Stimulated activated naive CD8-positive, alpha-beta T cell treated with anti-CD3 and anti-CD28 coated beads, Interleukin-15, Interleukin-2, amounts not matched to agents 100 U/mL and 50 U/mL, for 24 hours (primary cell): ENCODE measurements at places on chromosomes 13 and 19.

DNA sequence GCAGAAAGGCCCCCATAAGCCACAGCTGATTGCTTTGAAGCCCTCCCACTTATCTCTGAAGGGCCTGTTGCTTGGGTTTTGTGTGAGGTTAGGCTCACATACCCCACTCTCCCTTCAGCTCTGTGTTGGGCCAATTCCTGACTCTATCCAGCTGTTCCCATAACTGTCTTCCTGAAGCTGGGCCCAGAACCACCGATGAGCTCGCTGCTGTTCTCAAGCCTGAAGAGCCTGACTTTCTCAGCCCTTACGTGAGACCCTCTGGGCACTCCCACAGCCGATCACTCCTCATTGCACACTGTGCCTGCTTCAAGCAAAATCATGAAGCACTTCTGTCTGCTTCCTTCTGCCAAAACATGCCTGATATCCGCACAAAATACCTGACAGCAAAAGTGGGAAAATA lies 124.1 kb downstream of the CRYL1 start:
- no peak for DNase-seq

DNA sequence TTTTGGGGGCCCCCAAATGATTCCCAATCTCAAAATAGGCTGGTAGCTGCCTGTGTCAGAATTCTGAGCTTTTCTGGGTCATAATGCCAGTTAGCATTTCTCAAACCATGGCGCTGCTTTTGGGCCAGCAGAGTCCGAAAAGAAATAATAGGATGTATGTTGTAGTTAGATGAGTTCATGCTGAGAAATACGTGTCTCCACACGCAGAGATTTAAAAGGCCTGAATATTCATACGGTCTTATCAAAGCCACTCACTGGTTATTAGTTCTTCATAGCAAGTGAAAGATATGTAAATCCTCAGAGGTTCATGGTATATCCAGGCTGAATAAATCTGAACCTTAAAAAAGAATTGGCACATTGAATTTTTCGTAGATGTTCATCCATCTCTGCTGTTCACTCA lies 124.5 kb downstream of the SHISA2 start:
- DNase-seq = no peak

DNA sequence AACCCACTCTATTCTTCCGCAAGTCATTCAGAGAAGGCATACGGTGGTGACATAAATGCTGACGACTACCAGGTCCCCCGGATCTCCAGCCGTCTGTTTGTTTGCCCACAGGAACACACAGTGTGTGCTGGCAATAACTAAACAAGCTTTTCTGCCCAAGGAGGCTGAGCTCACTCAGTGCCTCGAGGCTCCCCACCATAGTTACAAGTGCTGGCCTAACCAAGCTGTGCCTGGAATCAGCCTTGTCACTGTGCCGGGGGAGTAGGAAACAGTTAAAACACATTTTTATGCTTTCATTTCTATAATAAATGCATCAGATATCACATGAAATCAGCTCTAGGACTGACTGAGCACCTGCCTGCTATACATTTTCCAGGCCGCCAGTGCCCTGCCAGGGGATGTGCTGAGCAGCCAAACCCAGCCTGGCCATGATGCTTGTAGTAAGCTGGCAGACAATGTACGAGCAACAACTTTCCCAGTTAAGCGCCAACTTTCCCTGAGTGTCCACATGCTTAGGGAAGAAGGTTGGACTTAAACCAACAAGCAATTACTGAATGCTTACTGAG lies 28.1 kb downstream of the BRD4 start:
- peak; percentile 32 for DNase-seq

DNA sequence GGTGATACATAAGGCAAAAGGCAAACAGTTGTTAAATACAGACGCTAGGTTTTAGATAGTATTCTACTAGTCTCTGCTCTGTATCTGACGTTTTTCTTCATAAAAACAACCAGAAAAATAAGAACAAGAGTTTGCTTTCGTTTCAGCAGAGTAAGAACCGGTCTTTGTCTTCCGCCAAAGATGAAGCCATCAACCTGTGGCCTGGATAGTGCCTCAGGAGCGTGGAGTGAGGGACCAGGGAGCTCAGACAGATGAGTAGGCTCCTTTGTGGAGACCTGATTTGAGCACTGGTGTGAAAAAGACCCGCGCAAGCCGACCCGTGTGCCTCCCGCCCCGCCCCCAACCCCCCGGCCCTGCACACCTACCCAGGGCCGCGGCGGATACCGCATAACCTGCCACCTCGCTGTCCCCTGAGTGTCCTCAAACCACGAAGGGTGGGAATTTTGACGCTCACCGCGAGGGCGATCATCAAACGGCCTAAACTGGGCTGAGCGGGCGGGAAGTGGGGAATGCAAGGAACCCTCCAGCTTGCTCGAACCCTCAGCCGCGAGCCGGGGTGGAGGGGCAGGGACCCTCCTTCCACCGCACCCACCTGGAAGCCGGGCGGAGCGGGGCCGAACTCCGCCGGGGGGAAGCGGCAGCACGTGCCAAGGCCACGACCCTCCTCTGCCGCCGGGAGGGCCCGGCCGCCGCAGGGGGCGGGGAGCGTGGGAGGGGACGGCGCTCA lies 866 bp upstream of the LMO7 start:
- DNase-seq = no peak

- peak; percentile 82 for DNase-seq
Measured at GRCh38 chr13:108915634-108916512, 286.5 kb downstream of the MYO16 start.

DNA sequence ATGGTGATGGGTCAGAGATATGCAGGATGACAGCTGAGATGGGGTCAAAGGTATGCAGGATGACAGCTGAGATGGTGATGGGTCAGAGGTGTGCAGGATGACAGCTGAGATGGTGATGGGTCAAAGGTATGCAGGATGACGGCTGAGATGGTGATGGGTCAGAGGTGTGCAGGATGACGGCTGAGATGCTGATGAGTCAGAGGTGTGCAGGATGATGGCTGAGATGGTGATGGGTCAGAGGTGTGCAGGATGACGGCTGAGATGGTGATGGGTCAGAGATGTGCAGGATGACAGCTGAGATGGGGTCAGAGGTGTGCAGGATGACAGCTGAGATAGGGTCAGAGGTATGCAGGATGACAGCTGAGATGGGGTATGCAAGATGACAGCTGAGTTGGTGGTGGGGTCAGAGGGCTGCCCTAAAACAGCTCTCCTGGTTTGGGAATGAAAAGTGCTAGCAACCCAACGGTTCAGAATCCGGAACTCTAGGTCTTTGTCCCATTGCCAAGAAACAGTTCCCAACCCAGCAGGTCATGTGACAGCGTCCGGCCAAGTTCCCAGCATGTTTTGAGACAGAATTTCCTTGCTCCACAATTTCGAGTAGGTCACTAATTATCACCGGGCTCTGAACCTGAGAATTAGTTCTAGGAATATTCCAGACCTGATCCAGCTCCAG lies 3.2 kb downstream of the SELENOW start:
- no peak for DNase-seq

DNA sequence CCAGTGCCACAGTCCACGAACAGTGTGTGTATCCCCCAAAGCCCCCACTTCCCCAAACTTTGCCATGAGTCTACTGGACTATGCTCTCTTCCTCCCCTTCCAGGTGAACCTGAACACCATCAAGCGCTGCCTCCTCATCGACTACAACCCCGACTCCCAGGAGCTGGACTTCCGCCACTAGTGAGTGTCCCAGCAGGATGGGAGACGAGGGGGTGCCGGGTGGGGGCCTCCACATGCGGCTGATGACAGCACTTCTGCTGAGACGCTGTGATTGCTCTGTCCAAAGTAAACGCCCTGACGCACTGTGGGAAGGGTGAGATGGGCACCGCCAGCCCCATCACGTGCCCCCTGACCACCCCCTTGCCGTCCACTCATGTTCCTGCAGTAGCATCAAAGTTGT lies 2.0 kb upstream of the P2RY11 start:
- DNase-seq = no peak

GRCh38 chr19:38699647-38700349 lies 44.5 kb downstream of the CAPN12 start:
- DNase-seq = no peak

GRCh38 chr13:40017662-40018262 lies 362.3 kb downstream of the COG6 start:
- no peak for DNase-seq

- no peak for DNase-seq
Measured at GRCh38 chr19:40286971-40287421, 1.9 kb upstream of the AKT2 start.

DNA sequence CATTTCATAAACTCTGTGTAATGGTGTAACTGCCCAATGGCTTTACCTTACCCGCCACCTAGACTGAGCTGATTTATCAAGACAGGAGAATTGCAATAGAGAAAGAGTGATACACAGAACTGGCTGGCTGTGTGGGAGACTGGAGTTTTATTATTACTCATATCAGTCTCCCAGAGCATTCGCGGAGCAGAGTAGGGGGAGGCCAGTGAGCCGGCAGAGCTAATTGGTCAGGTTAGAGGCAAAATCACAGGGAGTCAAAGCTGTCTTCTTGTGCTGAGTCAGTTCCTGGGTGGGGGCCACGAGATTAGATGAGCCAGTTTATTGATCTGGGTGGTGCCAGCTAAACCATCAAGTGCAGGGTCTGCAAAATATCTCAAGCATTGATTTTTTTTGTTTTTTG lies 23.4 kb upstream of the SLITRK1 start:
- no peak for DNase-seq

- no peak for DNase-seq
Measured at GRCh38 chr13:112172017-112172416, 105.1 kb downstream of the SOX1 start.

- DNase-seq = no peak
Measured at GRCh38 chr13:50089633-50090032, 74.4 kb downstream of the KCNRG start.

DNA sequence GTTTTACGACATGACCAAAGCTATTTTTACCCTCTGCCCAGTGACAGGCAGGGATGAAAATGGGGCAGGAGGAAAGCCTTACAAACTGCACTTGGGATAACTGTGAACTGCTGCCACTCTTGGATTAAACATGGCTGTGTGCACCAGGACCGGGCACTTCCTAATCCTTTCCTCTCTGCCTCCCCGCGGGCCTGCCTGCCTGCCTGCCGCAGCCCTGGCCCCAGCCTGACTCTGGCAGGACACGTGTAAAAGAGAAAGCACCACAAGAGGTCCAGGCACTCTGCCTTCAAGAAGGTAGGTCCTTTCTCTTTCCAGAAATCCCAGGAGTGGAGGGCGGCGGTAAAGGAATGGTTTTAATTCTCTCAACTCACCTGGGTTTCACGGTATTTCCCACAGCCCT lies 4.8 kb downstream of the TSHZ3 start:
- DNase-seq = no peak

DNA sequence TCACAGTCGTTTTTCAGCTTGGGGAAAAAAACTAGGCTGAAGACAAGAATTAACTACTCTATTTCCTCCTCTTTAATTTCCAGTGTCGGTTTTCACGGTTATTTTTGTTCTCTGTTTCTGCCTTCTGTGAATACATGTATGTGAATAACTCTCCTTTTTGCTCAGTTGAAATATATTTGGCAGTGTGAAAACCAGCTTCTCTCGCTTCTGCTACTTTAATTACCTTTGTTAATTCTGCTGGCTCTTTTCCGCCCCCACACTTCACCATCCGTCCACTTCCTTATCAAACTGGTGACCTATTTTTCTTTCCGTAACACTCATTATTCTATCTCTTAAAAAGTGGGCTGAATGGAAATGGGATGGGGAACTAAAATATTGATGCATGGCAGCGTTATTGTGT lies 126.4 kb downstream of the POU4F1 start:
- no peak for DNase-seq

- no peak for DNase-seq
Measured at GRCh38 chr13:72853000-72853399, 71.1 kb downstream of the PIBF1 start.

DNA sequence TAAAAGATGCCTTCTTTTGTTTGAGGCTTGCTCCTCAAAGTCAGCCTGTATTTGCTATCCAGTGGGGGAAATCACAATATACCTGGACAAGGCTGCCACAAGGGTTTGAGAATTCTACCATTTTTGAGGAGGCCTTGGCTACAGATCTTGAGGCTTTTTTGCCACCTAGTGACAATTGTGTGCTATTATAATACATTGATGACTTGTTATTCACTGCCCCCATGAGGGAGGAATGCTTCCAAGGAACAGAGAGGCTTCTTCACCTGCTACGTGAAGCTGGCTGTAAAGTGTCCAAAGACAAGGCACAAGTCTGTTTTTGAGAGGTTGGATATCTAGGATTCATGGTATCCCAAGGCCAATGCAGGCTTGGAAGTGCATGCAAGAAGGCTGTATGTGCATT lies 72.5 kb downstream of the ZNF708 start:
- no peak for DNase-seq

- no peak for DNase-seq
Measured at GRCh38 chr19:44061038-44061437, 9.2 kb downstream of the ZNF223 start.

DNA sequence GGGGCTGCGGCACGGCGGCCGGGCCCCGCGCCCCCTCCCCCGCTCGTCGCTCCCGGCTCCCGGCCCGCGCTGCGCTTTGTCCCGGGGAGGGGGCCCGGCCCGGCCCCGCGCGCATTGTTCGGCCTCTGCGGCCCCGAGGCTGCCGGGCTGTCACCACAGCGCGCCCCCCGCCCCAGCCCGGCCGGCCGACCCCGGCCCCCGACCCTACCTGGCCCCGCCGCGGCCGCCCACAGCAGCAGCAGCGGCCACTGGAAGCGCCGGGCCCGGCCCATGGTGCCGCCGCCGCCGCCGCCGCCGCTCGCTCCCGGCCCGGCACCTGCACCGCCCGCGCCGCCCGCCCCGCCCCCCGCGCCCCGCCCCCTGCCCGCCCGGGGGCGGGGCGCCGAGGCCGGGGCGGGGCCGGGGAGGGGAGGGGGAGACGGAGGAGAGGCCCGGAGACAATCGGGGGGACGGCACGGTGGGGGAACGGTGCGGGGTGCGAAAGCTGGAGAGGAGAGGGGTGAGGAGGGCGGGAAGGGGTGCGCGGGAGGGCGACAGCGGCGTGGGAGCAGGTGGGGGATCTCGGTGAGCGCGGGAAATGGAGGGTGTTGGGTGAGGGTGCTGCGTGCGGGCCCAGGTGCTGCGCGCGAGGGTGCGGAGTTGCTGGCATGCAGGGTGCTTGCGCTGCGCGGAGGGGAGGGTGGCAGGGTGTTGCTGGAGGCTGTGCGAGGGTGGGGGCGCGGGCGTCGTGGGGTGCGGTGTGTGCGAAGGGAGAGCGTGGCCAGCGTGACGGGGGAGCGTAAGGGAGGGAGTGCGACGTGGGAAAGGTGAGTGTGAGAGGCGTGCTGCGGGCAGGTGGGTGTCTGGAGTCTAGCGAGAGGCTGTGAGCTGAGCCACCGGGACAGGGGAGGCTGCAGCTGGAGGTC lies at the start of gene CADM4:
Gene CADM4, minus strand, starts transcription at position 332 of the 905 bp plus-strand sequence. Its CDS starts 60 bp downstream, at position 272.
- DNase-seq = peak; percentile 51
